ENCODE measurements at places on chromosomes 6 and 20. TPM values are rescaled to one million over a fixed set of nuclear protein-coding genes. Genes with fewer than 3 reads are reported as not detected.
A peak's percentile ranks its signal among the peaks of the same experiment; 100 is the strongest.

Gene POU3F2
- total RNA-seq: 0.48 TPM

Gene HLA-A
- total RNA-seq: 226 TPM

Gene ARFGEF3
- 23.2 TPM for total RNA-seq

Gene SMPDL3A
- 3.5 TPM for total RNA-seq

Gene CRISP2
- total RNA-seq: not detected

Gene SIRPA
- 4.4 TPM for total RNA-seq

Gene NMBR
- total RNA-seq: not detected

DNA sequence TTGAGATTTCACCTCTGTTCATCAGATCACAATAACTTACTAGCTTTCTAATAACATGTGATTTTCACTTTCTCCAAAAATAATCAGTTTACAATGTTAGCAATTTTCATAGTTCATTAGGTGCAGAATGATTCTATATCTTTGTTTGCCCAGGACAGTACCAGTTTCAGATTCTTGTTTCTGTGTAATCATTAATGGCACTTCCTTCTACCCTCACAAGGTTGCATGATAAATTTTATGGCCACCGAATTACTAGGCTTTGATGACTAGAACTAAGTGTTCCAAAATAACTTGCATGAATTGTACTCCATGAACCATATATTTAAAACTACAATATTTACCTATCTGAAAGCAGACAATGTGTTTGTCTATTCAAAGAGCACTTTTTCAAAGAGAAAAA lies 442.3 kb downstream of the EPHA7 start:
- no peak for DNase-seq

DNA sequence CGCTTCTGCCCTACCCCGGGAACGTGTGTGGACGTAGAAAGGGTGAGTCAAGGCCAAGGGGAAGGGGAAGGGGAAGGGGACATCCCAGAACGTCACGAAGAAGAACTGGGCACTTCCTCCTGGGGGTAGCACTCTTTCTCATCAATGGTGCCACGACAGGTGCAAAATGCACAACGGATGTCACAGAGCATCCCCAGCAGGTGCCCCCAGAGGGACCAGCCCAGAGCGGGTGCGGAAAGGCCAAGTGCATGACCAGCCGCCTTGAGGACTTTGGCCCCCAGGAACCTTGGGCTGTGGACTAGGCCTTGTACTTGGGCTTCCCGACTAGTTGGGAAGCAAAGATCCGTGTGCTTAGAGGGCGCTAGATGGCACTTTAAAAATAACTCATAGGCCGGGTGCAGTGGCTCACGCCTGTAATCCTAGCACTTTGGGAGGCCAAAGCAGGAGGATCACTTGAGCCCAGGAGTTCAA lies 12.1 kb upstream of the SRC start:
- DNase-seq: no peak

GRCh38 chr6:6893701-6894100 lies 214.1 kb upstream of the RREB1 start:
- DNase-seq: no peak

GRCh38 chr6:107266563-107266962 lies 151.2 kb upstream of the BEND3 start:
- DNase-seq: no peak

- no peak for DNase-seq
These were observed 36.8 kb downstream of the PREX1 start for GRCh38 chr20:48791014-48791413.

DNA sequence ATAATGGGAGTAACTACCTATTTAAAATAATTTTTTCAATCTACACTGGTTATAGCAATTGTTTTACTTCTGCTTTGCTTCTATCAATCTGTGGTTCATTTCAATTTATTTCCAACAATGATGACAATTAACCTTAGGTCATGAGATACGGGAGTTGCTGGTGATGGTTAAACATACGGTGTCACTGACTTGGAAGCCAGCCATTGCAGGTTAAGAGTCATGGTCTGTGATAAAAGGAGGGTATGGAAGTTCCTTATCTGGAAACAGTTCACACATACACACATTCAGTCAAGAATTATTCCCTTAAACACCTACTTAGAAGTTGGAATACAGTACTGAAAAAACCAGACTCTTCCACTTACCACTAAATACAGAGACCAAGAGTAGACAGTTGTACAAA lies 180.0 kb downstream of the KIF16B start:
- DNase-seq: no peak

- no peak for DNase-seq
These were observed 20.1 kb downstream of the ZC2HC1B start for GRCh38 chr6:143884216-143884900.

DNA sequence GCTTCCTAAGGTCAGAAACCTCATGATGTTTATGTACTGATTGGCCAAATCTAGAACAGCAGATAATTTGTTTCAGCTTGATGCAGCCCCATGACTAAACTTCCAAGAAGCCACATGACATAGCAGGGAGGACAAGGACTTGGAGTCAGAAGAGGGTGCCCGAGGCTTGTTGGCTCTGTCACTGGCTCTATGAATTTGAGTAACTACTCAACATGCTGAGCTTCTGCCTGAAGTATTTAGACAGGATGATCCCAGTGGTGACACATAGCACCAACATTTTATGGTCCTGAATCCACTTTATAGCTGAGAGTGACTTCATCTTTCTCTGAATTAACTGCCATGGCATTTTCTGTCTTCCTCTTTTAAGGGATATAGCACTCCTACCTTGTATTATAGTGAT lies 13.5 kb upstream of the TBX18 start:
- no peak for DNase-seq

DNA sequence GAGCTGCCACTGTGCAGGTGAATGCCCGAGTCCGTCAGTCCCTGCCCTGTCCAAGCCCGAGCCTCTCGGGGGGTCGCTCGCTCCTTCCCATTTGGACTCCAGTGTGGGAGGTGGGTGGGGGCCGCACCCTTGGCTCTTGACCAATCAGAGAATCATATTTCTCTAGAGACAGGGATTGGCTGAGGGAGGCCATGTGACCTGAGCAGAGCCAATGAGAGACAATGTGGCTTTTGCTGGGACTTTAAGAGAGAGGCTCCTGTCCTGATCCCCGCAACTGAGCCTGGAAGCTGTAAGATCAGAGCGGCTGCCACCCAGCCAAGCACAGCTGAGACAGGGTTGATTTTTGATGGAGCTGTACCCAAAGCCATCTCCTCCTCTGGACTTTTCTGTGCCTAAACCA lies 199.3 kb downstream of the TFAP2C start:
- no peak for DNase-seq

- DNase-seq: no peak
These were observed 250.8 kb upstream of the HTR1E start for GRCh38 chr6:86686496-86686895.

- DNase-seq: no peak
These were observed 17.1 kb downstream of the NAPB start for GRCh38 chr20:23404196-23404595.

- DNase-seq: no peak
These were observed 13.0 kb upstream of the TBPL1 start for GRCh38 chr6:133939778-133940667.

DNA sequence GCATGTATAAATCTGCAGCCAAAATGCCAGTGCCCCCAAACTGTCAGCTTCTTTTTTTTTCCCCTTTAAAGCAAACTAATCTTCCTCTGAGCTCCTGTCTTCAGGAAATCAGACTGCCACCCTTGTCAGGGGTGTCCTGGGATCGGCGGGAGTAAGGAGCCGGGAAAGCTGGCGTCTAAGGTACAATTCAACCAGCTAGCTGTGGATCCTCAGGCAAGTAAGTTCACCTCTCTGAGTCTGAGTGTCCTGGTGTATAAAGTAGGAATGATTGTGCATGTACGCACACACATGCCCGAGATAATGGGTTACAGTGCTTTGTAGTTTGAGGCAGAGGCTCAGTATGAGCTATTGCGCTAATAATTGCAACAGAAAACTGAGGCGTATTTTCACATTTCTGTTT lies 98.3 kb downstream of the ANKRD60 start:
- no peak for DNase-seq

- peak; percentile 45 for DNase-seq
These were observed 26.5 kb upstream of the ABT1 start for GRCh38 chr6:26570027-26570809.

GRCh38 chr20:45038745-45039474 lies 62.0 kb downstream of the KCNS1 start:
- no peak for DNase-seq

- DNase-seq: no peak
These were observed 11.3 kb downstream of the EBF4 start for GRCh38 chr20:2703716-2704475.

GRCh38 chr20:4602297-4602631 lies 119.4 kb upstream of the PRND start:
- DNase-seq: no peak

- no peak for DNase-seq
These were observed 328.1 kb upstream of the ARID1B start for GRCh38 chr6:156449128-156449527.

GRCh38 chr20:51833326-51833725 lies 31.0 kb upstream of the SALL4 start:
- DNase-seq: no peak

- DNase-seq: no peak
These were observed 61.3 kb upstream of the RNF24 start for GRCh38 chr20:4076671-4077070.

GRCh38 chr6:109477725-109478124 lies 5.3 kb downstream of the ZBTB24 start:
- no peak for DNase-seq

- no peak for DNase-seq
These were observed 257.7 kb upstream of the GJE1 start for GRCh38 chr6:141874930-141875602.

DNA sequence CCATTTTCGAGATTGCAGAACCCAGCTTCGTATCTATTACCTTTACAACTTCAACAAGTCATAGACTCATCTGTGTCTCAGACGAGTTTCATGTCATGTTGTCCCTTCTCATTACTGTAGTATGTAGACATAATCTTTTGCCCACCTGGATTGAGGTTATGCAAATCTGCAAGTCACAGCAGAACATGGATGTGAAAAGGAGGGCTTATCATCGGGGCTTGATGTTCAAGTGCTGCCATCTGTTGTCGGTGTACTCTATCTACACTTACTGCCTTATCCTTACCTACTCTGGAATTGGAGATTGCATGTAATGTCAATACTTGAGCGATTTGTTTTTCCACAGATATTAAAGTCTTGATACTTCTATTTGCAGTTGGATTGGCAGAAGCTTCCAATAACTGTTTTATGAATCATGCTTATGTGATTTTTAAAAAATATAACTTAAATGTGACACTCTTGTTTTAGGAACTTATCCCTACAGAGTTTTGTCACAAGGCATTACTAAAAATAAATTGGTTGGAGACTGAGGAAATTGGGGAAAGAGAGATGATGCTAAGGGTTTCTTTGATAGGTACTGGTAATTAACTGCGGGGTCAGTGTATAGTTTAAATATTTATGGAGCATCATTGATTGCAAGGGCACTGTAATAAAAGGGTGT lies 3.0 kb upstream of the GOPC start:
- no peak for DNase-seq

Data from H1 (cell line).